ENCODE measurements at places on chromosomes 12 and 14.

- no peak for DNase-seq
Measured at GRCh38 chr12:49567302-49567610, 686 bp downstream of the MCRS1 start.

GRCh38 chr12:4905316-4905715 lies 4.4 kb upstream of the KCNA1 start:
- no peak for DNase-seq

DNA sequence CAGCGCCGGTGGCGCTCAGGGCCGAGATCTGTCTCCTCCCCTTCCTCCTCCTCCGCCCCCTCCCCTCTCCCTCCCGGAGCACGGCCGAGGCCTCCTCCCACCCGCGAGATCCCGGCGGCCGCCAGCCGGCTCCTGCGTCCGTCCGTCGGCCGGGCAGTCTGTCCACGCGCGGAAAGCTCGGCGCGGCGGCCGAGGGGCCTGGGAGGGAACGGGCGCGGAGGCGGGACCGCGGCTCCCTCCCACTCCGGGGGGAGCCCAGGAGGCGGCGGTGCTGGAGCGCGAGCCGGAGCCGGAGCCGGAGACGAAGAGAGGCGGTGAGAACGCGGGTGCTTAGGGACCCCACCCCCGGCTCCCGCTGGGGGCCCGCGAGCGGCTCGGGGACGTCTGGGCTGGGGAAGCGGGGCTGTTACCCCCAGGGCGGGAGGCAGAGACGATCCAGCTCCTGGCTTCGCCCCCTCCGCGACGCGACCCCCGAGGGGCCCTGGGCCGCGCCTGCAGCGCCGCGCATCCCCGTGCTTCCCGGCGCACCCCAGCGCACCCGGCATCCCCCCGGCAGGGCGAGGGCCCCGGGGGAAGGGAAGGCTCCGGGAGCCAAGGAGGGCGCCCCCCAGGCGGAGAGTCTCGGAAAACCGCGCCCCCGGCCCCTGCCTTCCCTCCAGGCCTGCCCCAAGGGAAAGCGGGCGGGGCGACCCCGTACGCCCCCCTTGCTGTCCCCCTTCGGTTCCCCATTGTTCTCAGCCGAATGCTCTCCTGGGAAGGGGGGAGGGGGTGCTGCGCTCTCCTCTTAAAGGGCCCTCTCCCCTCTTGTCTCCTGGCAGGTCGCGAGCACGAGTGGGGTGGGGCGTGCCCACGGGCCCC lies at the start of gene DTX1:
TSS of gene DTX1 (plus strand) at position 100 of the 858 bp plus-strand sequence. CDS start 1,463 bp downstream, outside the sequence.
- no peak for DNase-seq

DNA sequence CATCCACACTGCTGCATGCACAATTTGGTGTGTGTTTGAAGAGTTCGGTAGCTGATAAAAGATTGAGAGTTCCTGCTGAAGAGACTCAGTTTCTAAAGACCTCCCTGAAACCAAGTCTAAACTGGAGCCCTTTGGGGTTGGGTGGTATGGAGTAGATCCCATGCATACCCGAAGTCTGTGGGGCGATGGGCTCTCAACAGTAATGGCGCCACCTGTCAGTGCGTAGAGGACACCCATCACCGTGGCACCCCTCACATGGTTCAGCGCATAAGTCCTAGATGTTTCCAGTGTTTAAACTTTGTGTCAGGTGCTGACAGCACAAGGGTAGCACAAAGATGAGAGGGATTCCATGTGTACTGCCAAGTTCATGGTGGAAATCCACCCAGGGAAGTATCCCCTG lies 85.9 kb downstream of the ESR2 start:
- DNase-seq, result no peak

DNA sequence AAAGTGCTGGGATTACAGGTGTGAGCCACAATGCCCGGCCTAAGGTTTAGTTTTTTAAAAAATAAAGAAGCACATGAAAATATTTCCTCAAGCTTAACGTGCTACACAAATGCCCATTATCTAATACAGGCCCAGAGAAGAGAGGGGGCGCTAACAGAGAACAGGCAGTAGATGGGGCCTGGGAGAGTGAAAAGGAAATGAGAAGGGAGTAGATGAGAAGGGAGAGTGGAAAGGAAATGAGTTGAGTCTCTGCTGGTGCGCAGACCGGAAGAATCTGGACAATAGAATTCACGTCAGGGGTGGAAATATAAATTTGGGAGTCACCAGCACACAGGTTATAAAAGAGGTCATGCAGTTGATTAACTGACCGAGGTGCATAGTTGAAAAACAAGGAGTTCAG lies 10.7 kb downstream of the PXN start:
- DNase-seq, result no peak

DNA sequence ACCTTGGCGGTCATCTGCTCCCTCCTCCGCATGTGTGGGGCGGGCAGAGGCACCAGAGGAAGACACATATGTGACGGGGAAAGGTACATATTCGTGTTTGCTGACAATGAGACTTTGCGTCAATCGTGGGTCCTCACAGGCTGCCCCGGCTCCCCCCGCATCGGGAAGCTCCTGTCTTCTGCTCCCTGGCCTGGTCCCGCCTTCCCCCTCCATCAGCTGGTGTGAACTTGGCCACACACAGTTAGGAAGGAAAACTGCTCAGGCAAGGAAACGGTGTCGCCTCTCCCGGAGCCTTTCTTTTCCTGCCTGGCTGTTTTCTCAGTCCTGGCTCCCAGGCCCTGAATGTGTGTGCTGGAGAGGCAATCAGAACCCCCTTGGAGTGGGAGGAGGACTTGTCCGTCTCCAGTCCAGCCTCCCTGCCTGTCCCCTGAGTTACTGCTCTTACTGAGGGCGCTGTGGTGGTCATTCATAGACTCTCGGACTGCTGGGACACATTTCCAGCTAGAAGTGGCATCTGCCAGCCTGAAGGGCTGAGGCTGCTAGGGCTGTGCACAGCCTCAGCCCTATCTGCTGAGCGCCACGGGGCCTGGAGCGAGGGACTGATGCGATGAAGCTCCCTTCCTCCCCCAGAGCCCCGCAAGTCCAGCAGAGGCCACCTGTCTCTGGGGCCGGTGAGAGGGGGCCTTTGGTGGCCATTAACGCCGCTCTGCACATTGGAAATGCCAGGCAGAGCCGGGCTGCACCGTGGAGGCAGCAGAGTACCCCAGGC lies 44.2 kb upstream of the TSPAN9 start:
- DNase-seq, result no peak

DNA sequence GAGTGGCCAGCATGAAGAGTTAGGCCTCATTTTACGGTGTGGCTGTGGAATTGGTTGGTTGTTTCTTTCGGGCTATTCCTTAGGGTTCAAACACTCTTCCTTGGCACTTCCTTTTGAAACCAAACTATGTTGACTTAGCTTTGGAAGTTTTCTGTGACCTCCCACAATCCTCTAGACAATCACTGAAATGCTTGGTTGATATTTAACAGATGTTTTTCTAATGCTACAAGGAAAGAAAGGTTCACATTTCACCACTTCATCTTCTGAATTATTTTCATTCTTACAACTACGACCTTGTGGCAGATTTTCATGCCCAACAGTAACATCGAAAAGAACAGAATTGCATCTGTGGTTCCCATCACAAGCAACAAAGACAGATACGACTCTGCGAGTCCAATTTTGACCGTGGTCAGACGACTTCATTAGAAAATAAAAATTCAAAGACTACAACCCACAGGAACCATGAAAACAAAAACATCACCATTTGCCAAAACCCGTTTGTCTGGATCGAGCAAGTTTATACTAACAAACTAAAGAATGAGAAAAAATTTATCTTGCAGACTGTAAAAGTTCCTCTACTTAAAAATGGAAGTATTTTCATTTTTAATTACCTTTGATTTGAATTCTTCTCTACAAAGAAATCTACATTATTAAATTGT lies 16.9 kb downstream of the PRKAB1 start:
- DNase-seq, result no peak

- no peak for DNase-seq
Measured at GRCh38 chr12:26520109-26520508, 312.9 kb downstream of the ITPR2 start.

- no peak for DNase-seq
Measured at GRCh38 chr12:49933796-49934195, 16.7 kb upstream of the AQP2 start.

DNA sequence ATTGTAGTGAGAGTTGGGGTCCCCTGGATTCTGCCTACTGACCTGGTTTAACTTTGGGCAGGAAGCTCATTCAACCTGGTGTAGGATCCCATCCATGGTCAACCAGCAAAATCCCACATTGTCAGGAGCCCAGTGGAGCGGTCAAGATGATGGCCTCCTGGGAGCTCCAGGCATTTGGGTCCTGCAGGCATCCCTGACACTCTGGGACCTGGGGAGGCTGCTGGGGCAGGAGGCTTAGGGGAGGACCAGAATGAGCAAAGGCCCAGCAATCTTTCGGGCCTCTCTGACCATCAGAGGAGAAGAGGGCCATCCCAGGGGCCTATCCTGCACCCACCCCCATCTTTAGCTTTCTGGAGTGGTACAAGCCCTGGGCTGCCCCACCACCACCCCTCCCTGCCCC lies 104.0 kb downstream of the PRMT8 start:
- no peak for DNase-seq

- no peak for DNase-seq
Measured at GRCh38 chr12:662566-663292, 516 bp downstream of the NINJ2 start.

- DNase-seq, result peak; percentile 20
Measured at GRCh38 chr12:57429473-57430111, 1.3 kb downstream of the R3HDM2 start.

DNA sequence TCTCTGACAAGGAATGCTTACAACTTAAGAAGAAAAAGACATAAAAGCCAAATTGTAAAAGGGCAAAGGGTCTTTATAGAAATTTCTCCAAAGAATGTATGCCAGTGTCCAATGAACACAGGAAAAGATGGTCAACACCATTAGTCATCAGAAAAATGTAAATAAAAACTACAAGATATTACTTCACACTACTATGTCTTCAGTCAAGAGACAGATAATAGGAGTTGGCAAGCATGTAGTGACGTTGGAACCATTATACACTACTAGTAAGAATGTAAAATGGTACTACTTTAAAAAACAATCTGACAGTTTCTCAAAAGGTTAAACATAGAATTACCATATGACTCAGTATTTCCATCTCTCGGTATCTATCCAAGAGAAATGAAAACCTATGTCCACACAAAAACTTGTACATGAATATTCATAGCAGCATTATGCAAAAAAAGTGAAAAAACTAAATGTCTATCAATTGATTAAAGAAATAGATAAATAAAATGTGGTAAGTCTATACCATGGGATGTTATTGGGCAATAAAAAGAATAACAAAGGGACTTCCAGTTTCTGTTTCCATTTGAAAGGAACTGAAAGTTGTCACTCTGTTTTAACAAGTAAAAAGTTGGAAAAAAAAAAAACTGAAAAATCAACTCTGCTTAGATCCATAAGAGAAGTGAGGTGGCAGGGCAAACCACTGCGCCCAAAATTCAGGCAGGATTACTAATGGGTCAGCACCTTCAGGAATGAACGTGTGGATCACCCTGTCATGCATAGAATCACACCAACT lies 69.8 kb downstream of the ALG10B start:
- no peak for DNase-seq

GRCh38 chr14:63268771-63269170 lies 50.0 kb downstream of the GPHB5 start:
- DNase-seq, result no peak

DNA sequence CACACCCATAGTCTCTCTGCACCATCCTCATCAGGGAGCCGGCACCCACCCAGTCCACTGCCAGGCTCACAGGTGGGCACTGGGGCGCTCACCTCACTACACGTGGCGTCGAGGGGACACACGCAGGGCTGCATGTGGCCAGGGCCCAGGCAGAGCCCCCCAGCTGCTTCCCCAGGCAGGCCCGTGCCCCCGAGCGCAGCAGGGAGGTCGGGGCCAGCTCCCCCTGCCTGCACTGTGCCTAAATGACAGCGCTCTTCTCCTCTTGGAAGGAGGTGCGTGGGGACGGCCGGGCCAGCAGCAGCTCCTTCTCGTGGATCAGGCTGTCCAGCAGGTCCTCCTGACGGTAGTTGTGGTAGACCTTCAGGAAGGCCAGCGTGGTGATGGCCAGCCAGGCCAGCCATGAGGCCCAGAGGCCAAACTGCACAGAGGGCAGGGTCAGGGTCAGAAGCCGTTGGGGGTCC lies 11.3 kb downstream of the TMEM179 start:
- DNase-seq, result no peak

DNA sequence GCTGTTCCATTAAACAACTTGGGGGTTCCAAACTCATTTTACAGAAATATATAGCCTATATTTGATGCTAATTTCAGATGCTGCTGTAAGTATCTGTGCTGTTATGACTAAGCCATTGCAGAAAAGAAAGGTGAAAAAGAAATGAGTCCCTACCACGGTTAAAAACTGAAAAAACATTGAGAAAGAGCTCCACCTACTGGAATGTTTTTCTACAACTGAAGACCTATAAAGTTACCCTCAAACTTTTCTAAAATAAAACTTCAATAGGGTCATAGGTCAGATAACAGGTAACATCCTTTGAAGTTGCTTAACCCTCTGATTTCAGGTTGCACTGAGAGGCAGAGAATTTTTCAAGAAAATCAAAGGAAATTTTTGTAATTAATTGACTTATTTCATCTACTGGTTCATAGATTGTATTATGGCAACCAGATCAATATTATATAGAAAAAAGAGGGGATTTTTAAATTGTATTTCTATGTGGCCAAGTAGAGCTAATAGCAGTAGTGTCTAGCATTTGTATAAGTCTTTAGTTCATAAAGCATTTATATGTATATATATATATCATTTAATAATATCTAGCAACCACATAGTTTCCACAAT lies 279.9 kb downstream of the RPS29 start:
- no peak for DNase-seq

DNA sequence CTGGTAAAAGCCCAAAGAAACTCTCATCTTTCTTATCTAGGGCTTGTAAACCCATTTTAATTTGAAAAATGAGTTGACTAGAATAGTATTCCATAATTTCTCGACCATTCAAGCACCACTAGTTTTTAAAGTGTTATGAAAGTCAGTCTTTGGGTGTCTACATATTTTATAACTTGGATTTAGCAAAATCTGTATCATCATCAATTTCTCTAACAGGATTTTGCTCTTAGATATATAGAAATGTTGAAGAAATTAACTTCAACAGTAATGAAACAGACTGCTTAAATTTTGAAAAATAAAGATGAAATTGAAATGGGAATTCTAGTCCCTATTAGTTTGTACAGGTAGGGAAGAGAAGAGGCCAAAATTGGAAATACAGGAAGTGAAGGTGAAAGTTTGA lies 32.8 kb downstream of the MSRB3 start:
- no peak for DNase-seq

Data from HuH-7.5 (cell line).